ENCODE measurements at places on chromosomes 2 and 18. TPM values are rescaled to one million over a fixed set of nuclear protein-coding genes. Genes with fewer than 3 reads are reported as not detected.

DNA sequence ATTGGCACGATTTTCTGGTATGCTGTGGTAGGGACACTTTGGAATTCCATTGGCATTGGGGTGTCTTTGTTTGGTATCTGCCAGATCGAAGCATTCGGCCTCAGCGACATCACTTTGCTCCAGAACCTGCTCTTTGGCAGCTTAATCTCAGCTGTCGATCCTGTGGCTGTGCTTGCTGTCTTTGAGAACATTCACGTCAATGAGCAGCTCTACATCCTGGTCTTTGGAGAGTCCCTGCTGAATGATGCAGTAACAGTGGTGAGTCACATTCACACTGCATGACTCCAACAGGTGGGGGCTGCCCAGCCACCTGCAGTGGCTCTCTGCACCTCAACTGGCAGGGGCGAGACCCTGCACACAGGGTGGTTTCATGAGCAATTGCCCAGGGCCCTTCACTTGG, 38.4 kb downstream of the SLC9A2 start:
- DNase-seq: peak; percentile 65

DNA sequence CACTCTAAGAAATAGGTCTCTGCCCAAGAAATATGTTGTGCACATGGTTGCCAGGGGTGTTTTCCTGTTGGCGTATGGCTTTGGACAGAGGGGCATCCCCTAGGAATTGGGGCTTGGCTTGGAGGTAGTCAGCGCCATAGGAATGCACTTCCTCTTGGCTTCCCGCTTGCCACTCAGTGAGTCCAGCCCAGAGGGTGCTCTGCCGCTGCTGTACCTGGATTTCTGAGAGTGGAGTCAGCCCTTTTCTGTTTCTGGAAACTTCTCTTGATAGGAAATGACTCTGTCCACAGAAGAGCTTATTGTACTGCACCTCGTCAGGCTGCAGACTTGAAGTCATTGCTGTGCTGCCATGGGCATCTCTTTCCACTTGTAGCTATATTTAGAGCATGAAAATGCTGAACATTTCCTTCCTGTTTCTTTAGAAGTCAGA, 116.7 kb upstream of the MGAT5 start:
- peak; percentile 25 for DNase-seq

MTIF2 gene
- total RNA-seq: 50.5 TPM

SULT1C4 gene
- not detected for total RNA-seq

DNA sequence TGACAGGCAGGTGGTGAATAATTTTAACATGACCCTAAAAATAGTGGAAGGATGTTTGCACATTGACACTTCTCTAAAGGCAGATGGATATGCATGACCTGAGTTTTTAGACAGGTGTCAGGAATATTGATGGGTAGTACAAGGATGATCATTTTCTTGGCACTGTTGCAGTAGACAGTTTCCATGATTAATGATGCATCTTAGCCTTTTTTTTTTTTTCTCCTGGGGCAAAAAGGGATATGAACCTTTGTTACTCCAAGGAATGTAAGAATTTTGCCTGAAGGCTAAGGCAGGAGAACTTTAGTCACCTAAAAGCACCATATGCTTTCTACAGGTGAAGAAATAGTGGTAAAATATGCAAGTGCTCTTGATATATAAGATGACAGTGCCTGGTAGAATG, 136.3 kb upstream of the CAVIN2 start:
- no peak for DNase-seq

GRCh38 chr2:4502230-4502843, 799.0 kb downstream of the DCDC2C start:
- no peak for DNase-seq

DNA sequence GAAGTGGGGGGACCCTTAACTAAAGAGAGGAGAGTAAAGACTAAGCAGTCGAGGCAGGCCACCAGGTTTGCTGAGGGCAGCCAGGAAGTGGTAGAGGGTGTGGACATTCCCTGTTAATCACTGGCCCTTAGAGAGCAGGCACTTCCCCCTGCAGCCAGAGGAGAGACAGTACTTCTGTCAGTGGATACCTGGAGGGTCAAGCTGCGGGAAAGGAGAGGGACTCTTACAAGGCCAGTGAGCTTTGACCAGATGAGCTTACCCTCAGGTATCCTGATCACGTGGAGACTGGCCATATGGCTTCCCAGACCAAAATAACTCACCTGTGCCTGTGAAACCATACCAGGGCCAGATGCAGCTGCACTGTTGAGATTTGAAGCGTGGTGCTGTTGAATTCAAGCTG, 28.6 kb downstream of the ITGA6 start:
- no peak for DNase-seq

FRZB gene
- total RNA-seq: not detected

DNA sequence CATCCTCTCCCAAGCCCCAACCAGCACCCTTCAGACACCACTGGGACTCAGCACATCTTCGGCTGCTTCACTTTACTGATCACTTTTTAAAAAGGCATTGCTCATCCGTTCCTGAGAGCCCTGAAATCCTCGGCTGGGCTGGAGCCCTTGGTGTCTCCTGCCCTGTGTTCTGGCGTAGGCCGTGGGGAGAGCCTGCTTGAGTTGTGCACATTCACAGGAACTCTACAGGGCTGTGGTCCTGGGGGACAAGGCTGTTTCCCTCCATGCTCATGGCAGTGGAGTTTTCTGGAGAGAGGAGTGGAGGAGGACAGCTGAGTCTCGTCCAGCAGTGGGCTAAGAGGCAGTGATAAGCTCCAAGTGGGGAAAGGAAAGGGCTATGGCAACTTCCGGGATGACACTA, 15.9 kb downstream of the CENPA start:
- no peak for DNase-seq

GRCh38 chr2:127661072-127661649, 14.2 kb downstream of the LIMS2 start:
- no peak for DNase-seq

DNA sequence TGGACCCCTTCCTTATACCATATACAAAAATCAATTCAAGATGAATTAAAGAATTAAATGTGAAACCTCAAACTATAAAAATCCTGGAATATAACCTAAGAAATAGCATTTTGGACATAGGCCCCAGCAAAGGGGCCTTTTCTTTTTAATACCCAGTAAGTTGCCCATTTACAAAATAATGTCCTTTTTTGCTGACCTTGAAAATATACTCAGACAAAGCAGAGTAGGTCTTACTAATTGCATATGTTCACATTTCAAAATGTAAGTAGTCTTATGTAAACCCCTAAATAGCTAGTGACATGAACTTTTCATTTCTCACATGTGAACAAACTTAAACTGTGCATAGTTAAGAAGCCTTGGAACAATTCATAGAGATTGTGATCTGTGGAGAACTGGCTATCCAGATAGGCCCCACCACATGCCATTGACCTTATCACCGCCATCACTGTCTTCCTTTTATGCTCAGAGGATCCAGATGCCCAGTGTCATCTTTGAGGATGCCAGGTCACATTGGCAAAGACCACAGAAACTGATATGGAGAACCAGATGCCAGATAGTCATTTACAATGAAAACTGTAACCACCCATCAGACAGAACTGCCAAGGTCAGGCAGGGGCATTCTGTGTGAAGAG, 282.4 kb upstream of the RAB12 start:
- no peak for DNase-seq

PCARE gene
- not detected for total RNA-seq

RAD51AP2 gene
- not detected for total RNA-seq

GRCh38 chr18:76823161-76823538, 793 bp downstream of the ZNF236 start:
- DNase-seq: no peak

DNA sequence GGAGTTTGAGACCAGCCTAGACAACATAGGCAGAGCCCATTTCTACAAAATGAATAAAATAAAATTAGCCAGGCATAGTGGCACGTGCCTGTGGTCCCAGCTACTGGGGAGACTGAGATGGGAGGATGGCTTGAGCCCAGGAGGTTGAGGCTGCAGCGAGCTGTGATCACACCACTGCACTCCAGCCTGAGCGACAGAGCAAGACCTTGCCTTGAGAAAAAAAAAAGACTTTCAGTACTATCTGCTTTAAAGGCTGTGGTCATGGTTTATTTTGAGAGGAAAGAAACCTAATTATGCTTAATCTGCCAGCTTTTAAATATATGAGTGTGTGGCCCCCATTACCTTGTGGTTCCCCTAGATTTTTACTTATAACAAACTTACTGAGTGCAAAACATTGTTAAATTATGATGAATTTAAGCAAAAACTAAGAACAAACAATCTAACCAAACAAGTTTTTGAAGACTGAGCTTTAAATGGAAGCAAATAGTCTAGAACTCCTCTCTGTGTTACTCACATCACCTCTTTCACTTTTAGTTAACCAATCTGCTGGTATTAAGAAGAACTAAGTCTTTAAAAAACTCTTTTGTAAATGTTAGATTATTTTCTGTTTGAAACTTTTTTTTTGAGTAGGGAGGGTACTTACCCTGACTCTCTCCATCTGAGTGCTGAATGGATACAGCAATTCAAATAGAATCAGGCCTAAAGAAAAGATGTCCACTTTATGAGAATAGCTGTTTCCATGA, 65.4 kb downstream of the EIF2AK3 start:
- no peak for DNase-seq

ASPRV1 gene
- total RNA-seq: 0.65 TPM

ZNF236 gene
- total RNA-seq: 12.7 TPM

UPP2 gene
- total RNA-seq: not detected

PROKR1 gene
- not detected for total RNA-seq

DNA sequence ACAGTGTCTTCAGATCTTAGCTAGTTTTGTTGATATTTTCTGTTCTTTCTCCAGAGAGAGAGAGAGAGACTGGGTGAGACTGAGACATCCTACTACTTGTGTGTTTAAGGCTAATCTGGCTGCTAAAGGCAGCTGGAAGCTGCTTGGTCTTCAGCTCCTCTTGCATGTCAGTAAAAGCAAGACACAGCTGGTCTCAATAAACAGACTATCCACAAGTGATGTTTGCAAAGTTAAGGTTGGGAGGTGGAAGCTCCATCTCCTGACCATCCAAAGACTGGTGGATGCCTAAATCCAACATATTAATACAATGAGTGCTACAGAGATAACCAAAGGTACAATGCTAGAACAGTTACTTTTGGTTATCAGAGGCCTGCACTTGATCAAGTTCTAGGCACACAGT, 17.8 kb downstream of the ERFE start:
- no peak for DNase-seq

OSR1 gene
- total RNA-seq: not detected

- DNase-seq: no peak
Observed at GRCh38 chr18:77251730-77252050, 2.0 kb downstream of the GALR1 start.

DNA sequence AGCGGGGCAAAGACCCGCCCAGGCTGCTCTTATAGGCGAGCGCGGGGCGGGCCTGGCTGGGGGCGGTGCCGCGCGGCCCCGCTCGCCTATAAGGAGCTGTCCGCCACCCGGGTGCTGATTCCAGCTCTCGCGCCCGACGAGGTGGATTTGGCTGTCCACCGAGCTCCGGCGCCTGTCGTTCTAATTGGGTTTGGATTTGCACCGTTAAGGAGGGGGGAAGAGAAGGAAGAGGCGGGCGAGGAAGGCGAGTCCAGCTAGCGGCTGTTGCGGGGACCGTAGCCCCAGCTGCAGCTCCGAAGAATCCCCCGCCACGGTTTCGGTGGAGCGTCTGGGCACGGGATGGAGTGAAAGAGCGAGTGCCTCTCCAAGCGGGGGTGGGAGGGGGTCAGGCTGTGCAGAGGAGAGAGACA, at the start of gene CNTNAP5:
TSS of gene CNTNAP5 (plus strand) at position 117 of the 410 bp plus-strand sequence. CDS start 364 bp downstream, outside the sequence.
- DNase-seq: peak; percentile 34

ZNF892 gene
- 3.3 TPM for total RNA-seq

Measured in activated CD8-positive, alpha-beta T cell treated with anti-CD3 and anti-CD28 coated beads for 36 hours (primary cell).